ENCODE measurements at places on chromosomes 16 and 17. TPM values are rescaled to one million over a fixed set of nuclear protein-coding genes. Genes with fewer than 3 reads are reported as not detected.
A peak's percentile ranks its signal among the peaks of the same experiment; 100 is the strongest.

The KRT31 gene
- not detected for total RNA-seq

DNA sequence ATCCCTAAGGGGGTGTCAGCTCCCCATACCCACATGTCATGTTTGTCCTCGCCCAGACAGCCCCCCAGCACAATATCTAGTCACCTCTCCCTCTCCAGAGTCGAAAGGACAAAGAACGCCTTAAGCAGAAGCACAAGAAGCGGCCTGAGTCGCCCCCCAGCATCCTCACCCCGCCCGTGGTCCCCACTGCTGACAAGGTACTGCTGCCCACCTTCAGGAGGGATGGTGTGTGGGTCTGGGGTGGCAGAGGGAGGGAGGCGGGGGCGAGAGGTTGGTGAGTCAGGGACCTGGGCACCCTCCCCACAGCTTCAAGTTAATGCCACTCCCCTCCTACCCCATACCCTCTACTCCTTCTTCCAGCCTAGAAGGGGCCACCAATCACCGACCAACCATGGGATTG, 7.5 kb downstream of the MLLT6 start:
- DNase-seq = no peak

- no peak for DNase-seq
Measured at GRCh38 chr16:81212830-81213465, 25.5 kb upstream of the BCO1 start.

- DNase-seq = peak; percentile 62
Measured at GRCh38 chr17:7014995-7015958, 2.9 kb downstream of the RNASEK start.

GRCh38 chr17:37100231-37100630, 151.5 kb downstream of the AATF start:
- no peak for DNase-seq
